Thyroid gland (tissue), 4 donors: ENCODE measurements at places on chromosomes 3 and 15. TPM values are rescaled to one million over a fixed set of nuclear protein-coding genes. Genes with fewer than 3 reads are reported as not detected.

The TRPM1 gene
- total RNA-seq = not detected

The IMPDH2 gene
- 111 TPM for total RNA-seq

The OR5K2 gene
- total RNA-seq = not detected

The CAV3 gene
- total RNA-seq = not detected

The PGBD4 gene
- 1.2 TPM for total RNA-seq

The HGD gene
- 50.8 TPM for total RNA-seq

The IL5RA gene
- 1.6 TPM for total RNA-seq

The RAB6B gene
- total RNA-seq = 5.4 TPM

The PROK2 gene
- total RNA-seq = not detected

The SLC28A2 gene
- total RNA-seq = not detected

The MRPL3 gene
- total RNA-seq = 100 TPM

GRCh38 chr15:101137312-101137940 is 114.4 kb downstream of the CHSY1 start:
- no peak for DNase-seq

DNA sequence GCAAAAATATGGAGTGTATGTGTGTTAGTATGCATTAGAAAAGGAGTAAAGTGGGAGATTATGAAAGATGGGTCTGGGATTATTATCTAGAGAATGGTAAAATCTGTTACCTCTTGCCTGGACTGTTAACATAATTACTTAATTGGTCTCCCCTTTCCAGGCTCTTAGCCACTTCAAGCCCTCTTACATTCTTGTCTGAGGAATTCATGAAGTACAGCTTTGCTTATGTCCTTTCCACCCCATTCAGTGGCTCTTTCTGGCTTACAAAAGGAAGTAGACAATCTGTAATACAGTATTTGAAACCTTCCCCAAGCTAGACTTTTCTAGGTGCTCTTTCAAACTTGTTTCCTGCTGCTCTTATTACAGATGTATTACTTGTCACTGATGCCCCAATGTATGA is 129.8 kb downstream of the MBNL1 start:
- DNase-seq = no peak

DNA sequence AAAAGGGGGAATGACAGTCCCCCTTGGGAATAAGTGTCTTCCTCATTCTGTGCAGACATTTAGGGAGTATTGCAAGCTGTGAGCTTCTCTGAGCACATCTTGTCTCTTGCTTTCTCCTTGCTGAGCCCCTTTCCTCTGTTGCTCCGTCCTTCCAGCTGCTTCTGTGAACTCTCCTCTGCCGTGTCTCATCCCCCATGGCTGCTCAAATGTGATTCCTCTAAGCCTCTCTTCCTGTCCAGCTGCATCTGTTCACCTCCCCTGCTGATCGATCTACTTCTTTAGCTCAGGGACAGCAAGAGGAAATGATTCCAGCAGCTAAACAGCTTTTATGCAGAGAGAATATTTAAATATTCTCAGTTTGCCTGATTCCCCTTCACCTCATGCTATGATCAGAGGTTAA is 328.0 kb upstream of the DNAJC19 start:
- DNase-seq = no peak

DNA sequence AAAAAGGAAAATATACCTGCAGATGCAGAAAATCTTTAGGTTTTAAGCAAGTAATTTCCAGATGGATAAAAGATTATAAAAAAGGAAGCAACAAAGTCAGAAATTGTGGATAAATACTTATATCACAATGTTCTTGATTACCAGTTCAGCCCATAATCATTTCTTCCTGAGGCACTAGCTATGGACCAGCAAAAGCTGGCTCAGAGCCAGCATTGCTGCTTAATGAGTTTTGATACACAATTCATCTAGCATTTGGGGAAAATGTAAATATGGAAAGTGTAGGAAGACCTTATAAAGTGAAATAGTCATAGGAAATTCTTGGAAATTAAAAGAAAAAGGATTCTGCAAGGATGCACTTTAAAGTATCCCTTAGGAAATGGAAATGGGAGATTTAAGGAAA is 168.3 kb upstream of the GBE1 start:
- peak; percentile 3 for DNase-seq

DNA sequence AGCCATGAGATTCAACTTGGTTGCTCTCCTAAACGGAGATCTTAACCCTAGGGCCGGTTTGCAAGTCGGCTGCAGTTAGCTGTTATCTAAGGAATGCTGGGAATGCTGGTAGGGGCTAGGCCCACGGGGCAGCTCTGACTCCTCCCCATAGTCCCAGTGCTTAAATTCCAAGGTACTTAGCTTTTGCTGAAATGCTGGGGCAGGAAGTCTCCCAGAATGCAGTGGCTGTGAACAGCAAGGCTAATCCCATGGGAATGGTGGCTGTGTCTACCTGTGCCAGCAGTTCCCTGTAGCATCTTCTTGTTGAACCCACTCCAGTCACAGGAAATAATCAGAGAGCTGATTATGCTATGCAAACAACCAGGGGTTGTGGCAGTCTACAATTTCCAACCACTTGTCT is 102.5 kb upstream of the TJP1 start:
- DNase-seq = peak; percentile 18

DNA sequence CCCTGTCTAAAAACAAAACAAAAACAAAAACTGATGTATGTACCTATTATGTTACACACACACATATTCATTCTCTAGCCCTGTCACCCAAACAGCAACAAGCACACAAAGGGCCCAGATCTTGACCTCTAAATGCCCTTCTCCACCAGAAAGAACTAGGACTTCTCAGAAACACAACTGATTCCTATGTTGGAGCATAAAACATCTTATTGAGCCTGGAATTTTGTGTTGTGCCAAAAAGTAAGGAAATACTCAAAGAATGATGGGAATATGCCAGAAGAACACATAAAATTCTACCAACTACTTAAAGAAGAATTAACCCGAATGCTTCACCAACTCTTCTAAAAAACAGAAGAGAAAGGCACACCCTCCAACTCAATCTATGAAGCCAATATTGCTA is 66.7 kb upstream of the OCA2 start:
- no peak for DNase-seq

GRCh38 chr3:55725681-55726500 is 238.8 kb upstream of the WNT5A start:
- no peak for DNase-seq

GRCh38 chr3:49346797-49347251 is 7.0 kb upstream of the USP4 start:
- no peak for DNase-seq

DNA sequence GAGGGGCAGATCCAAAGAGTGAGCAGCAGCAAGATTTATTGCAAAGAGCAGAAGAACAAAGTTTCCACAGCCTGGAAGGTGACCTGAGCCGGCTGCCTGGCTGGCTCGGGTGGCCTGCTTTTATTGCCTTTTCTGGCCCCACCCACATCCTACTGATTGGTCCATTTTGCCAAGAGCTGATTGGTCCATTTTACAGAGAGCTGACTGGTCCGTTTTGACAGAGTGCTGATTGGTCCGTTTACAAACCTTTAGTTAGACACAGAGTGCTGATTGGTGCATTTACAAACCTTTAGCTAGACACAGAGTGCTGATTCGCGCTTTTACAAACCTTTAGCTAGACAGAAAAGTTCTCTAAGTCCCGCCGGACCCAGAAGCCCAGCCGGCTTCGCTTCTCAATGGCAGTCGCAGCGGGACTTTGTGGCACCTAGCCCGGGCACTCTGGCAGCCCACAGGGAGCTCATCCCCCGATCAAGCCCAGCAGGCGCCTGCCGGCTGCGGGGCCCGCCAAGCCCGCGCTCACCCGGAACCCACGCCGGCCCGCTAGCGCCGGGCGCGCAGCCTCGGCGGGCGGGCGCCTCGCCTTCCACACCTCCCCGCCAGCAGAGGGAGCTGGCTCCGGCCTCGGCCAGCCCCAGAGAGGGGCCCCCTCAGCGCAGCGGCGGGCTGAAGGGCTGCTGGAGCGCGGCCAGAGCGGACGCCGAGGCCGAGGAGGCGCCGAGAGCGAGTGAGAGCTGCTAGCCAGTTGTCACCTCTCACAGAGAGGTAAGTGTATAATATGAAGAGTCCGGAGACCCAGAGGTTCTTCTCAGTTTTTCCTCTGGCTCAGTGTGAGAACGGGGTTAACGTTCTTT is 339.2 kb downstream of the CHL1 start:
- DNase-seq = peak; percentile 72

GRCh38 chr3:43465109-43465508 is 156.7 kb downstream of the ANO10 start:
- DNase-seq = no peak

GRCh38 chr3:19065027-19065426 is 83.3 kb upstream of the KCNH8 start:
- DNase-seq = no peak

DNA sequence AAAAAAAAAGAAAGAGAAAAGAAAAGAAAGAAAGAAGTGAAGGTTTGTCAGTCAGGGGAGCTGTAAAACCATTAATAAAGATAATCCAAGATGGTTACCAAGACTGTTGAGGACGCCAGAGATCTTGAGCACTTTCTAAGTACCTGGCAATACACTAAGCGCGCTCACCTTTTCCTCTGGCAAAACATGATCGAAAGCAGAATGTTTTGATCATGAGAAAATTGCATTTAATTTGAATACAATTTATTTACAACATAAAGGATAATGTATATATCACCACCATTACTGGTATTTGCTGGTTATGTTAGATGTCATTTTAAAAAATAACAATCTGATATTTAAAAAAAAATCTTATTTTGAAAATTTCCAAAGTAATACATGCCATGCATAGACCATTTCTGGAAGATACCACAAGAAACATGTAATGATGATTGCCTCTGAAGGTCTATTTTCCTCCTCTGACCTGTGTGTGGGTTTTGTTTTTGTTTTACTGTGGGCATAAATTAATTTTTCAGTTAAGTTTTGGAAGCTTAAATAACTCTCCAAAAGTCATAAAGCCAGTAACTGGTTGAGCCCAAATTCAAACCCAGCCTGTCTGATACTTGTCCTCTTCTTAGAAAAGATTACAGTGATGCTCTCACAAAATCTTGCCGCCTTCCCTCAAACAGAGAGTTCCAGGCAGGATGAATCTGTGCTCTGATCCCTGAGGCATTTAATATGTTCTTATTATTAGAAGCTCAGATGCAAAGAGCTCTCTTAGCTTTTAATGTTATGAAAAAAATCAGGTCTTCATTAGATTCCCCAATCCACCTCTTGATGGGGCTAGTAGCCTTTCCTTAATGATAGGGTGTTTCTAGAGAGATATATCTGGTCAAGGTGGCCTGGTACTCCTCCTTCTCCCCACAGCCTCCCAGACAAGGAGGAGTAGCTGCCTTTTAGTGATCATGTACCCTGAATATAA is 2.0 kb downstream of the B2M start:
- no peak for DNase-seq

GRCh38 chr3:15271785-15272381 is 60.5 kb downstream of the SH3BP5 start:
- DNase-seq = no peak

DNA sequence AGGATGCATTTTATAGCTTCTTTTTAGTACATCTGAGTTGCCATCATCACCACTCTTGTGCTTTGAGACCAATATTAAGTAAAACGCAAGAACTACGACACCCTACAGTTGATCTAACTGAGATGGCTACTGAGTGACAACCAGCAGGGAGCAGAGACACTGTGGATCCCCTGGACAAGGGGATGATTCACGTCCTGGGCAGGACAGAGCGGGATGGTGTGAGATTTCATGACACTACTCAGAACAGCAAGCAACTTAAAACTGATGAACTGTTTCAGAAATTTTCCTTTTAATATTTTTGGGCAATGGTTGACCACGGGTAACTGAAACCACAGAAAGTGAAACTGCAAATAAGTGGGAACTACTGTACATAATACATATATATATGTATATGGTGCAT is 299.2 kb downstream of the ADAMTS17 start:
- no peak for DNase-seq

DNA sequence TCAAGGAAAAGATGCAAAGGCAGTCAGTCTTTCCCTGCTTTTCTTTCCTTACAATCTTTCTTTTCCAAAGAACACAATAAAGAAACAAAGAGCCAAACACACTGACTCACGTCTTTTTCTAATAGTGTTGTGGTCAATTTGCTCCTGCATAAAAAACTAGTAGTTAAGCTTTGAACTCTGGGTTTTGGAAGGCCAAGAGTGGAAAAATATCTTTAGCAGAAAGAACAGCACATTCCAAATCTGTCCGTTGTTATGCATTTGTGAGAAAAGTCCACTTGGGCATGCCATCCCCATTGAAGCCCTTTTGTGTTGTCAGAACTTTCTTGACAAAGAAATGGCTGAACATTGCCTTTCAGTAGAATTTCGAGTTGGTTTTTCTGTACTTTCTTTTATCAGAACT is 18.2 kb downstream of the COL8A1 start:
- no peak for DNase-seq

DNA sequence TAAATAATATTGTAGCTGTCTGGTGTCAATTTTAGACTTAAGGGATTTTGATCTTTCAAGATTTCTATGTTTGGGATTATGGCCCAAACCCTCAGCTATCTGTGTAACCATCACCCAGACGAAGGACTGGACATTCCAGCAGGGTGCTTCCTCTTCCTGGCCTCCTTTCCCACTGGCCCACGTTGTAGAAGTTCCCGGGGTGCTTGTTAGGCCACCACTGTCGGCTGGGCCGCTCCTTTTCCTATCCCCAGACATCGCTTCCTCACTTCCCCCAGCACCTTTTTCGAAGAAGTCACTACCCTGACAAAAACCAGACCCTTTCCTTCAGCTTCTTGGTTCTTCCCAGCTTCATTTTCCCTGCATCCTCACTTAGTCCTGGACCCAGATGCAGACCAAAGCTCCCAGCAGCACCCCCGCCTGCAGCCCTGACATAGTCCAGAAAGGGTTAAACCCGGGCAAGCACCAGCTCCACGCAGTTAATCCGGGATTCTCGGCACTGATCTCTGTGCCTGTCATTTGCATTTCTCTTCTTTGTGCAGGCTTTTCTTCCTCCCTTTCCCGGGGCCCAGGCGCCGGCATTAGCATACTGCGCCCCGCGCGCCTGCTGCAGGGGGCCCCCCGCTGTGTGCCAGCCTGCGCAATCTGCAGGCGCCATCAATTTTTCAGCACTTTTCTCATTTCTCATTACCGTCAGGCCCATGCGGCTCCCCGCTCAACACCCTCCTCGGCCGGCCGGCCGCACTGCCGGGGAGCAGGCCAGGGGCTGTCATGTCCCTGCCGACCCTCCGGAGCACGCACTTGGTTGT is 90.6 kb downstream of the ZNF621 start:
- DNase-seq = no peak

DNA sequence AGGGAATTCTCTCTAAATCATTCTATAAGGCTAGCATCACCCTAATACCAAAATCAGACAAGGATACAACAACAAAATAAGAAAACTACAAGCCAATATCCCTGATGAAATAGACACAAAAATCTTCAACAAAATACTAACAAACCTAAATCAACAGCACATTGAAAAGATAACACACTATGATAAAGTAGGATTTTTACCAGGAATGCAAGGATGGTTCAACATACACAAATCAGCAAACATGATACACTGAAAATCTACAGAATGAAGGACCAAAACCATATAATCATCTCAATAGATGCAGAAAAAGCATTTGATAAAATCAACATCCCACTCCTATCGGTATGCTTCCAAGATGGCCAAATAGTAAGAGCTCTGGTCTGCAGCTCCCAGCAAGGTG is 39.5 kb downstream of the ALDH1A2 start:
- DNase-seq = no peak

- no peak for DNase-seq
Measured at GRCh38 chr3:113304856-113305540, 93.6 kb downstream of the BOC start.
